Myocyte (in vitro differentiated cells): ENCODE measurements at places on chromosomes 16 and 17. TPM values are rescaled to one million over a fixed set of nuclear protein-coding genes. Genes with fewer than 3 reads are reported as not detected.

The TBC1D3G gene
- not detected in 2 replicates for total RNA-seq

The KIF2B gene
- total RNA-seq: not detected in 2 replicates

The ZNF652 gene
- 24.6 and 26.5 TPM in 2 replicates for total RNA-seq

The PLEKHH3 gene
- 49.1 and 58.6 TPM in 2 replicates for total RNA-seq

The KRT33A gene
- total RNA-seq: not detected in 2 replicates

The NOXO1 gene
- 1.1 and 3.1 TPM in 2 replicates for total RNA-seq

The RRAD gene
- total RNA-seq: 26.3 and 60.5 TPM in 2 replicates

The SDK2 gene
- not detected in 2 replicates for total RNA-seq

The FAM234A gene
- 162 and 222 TPM in 2 replicates for total RNA-seq

DNA sequence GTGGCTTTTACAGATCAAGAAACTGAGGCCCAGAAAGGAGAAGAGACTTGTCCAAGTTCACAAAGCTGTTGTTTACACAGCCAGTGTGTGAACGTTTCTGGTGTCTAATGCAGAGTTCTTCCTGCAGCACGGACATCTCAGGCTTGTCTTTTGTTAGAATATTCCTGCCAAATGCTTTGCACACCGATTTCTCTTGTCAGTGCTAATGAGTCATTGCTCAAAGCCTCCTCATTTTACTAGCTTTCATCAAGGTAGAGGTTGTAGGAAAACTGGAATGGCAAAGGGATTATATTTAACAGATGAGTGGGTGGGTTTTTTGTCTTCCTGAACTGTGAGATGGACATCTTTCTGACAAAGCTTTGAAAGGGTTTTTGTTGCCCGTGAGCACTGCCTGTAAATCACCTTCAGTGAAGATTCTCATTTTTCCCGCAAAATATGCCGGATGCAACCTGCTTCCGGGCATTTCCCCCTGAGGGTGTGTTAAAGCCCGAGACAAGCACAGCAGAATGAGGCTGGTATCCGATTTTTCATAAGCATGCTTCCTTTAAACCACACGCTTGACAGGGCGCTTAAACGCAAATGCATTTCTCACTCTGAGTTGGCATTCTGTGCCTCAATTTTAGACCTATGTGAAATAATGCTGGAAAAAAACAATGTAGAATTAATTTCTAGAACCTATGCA, 14.7 kb downstream of the PMM2 start:
- no peak for DNase-seq

DNA sequence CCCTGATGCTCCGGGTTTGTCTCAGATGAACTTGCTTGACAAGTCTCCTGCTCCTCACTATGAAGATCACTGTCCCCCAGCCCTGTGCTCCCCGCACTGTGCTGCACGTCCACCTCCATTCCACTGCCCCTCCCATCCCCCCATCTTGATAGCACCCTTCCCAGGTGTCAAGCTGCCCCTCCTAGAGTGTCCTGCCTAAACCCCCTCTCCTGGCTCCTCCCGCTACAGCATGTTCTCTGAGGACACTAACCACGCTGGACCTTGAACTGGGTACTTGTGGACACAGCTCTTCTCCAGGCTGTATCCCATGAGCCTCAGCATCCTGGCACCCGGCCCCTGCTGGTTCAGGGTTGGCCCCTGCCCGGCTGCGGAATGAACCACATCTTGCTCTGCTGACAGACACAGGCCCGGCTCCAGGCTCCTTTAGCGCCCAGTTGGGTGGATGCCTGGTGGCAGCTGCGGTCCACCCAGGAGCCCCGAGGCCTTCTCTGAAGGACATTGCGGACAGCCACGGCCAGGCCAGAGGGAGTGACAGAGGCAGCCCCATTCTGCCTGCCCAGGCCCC, 18.5 kb downstream of the DEXI start:
- DNase-seq: peak; percentile 89

DNA sequence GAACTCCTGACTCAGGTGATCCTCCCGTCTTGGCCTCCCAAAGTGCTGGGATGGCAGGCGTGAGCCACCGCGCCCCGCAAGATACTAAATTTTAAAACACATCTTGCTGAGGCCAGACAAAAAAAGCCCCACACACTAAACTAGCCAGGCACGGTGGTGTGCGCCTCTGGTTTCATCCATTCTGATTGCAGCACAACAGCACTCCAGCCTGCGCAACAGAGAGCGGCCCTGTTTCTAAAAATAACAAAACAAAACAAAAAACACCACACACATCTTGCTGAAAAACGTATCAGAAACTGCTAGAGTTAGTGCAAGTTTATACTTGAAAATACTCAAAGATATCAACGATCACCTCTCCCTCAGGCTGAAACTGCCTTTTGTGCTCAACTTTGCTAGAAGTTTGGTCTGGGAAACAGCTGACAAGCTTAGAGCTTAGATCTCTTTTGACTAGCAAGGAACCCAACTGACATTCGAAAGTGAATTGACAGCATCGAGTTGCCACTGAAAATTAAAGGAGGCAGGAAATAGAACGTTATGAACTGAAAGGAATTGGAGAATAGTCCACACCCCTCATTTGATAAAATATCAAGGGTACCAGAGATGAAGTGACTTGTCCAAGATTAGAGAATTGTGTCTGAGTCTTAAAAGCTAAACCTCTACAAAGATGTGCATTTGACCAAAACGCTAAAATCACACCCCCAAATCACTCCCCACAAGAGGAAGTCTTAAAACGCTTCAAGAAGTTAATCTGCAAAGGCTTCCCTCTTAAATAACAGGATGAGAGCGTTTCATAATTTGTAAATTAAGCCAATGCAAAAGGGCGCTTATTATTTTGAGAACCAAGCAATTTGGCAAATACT, 908 bp downstream of the COG4 start:
- DNase-seq: no peak

DNA sequence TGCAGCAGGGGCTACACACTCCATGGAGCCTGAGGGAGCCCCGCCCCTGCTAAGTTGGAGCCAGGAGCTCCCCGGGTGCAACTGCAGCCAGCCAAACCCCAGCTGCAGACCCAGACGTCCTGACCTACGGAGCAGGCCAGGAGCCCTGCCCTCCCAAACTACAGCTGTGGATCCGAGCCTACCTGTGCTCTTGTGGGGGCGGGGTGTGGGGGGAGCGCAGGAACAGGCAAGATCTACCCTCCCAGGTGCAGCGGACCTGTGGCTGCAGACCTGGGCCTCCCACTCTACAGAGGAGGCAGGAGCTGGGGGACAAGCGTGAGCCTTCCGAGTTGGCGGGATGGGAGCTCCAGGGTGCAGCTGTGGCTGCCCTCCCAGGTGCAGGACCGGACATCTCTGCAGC, 29.7 kb upstream of the MYLK3 start:
- DNase-seq: no peak

GRCh38 chr17:62696726-62697490, 69.4 kb downstream of the MRC2 start:
- DNase-seq: no peak

DNA sequence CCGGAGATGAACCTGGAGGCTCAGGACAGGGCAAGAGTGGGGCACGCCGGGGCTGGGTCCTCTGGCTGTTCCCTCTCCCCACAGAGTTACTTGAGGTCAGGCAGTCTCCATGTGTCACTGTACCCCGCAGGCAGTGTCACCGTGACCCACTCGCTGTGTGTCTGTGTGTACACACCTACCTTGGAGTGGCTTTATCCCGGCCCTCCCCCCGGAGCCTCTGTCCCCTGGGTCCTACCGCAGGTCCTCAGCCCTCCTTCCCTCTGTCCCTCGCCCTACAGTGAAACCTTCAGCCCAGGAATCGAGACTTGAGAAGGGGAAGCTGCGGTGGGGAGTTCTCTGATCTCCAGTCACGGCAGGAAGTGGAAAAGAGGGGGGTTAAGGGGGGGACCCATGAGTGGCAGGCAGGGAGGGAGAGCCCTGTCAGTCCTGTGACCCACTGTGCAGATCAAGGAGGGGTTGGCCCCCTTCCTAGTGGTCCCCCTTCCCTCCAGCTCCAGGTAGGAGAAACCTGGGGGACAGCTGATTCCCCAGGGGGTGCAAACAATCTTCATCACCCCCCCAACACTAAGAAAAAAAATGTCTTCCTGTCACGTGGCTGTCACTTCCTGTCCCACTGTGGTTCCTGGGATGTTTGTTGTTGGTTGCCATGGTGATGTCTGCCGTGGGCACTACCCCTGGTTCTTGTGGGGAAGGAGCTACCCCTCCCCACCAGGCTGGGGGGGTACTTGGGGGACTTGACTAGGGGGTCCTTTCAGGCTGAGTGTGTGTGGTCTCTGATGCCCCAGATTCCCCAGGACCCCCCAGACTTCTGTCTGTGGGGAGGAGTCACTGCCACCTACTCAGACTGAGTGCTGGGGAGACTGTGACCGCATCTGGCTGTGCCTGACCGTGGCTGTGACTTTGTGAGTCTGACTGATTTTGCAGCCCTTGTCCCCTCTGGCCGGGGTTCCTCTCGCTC, 13.7 kb downstream of the RARA start:
- DNase-seq: peak; percentile 75

- no peak for DNase-seq
Measured at GRCh38 chr17:33980193-33980592, 274.9 kb upstream of the CCL2 start.

- DNase-seq: no peak
Measured at GRCh38 chr16:2019518-2019920, at the start of gene NPW. Gene NPW, plus strand, starts transcription at chr16:2019785.

GRCh38 chr17:15496735-15497670, 29.6 kb upstream of the CDRT4 start:
- no peak for DNase-seq

DNA sequence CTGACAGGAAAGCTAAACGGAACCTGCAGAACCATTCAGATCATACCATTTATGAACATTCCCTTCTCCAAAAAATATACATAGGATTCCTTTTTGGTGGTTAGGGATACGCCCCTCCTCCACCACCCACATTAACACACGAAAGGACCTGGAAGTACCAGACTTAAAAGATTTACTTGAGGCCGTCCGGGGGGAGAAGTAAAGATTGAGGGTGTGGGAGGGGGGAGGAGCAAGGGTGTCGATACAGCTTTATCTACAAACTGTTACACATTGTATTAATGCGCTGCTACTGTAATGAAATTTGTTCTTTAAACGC, 537 bp downstream of the PALB2 start:
- no peak for DNase-seq

GRCh38 chr17:2051061-2051932, 3.6 kb upstream of the HIC1 start:
- DNase-seq: no peak

DNA sequence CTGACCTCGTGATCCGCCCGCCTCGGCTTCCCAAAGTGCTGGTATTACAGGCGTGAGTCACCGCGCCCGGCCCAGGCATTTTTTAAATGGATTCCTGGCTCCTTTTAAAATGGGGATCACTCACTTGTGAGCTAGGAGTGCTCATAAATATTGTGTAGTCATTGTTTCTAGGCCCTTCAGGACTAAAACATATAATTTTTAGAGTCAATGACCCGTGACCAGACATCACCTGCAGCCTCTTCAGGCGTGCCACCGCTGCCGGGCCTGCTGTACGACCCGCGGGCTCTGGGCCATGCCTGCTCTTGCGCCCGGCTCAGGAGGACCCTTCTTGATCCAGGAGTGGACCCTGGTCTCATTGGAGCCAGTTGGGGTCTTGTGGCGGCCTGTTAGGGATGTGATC, 30.8 kb downstream of the EFCAB5 start:
- DNase-seq: no peak

- peak; percentile 71 for DNase-seq
Measured at GRCh38 chr17:17416007-17416399, 60.8 kb upstream of the MED9 start.

- DNase-seq: peak; percentile 96
Measured at GRCh38 chr17:15462976-15463772, 4.2 kb downstream of the CDRT4 start.

- no peak for DNase-seq
Measured at GRCh38 chr17:13158494-13159240, 140.8 kb upstream of the ELAC2 start.

- peak; percentile 25 for DNase-seq
Measured at GRCh38 chr17:18319604-18320256, 4.6 kb downstream of the SMCR8 start.

GRCh38 chr16:87465879-87466278, 26.9 kb downstream of the ZCCHC14 start:
- DNase-seq: no peak

GRCh38 chr17:62713086-62713881, 85.8 kb downstream of the MRC2 start:
- no peak for DNase-seq

- no peak for DNase-seq
Measured at GRCh38 chr16:78852081-78852635, 748.4 kb downstream of the MAF start.

DNA sequence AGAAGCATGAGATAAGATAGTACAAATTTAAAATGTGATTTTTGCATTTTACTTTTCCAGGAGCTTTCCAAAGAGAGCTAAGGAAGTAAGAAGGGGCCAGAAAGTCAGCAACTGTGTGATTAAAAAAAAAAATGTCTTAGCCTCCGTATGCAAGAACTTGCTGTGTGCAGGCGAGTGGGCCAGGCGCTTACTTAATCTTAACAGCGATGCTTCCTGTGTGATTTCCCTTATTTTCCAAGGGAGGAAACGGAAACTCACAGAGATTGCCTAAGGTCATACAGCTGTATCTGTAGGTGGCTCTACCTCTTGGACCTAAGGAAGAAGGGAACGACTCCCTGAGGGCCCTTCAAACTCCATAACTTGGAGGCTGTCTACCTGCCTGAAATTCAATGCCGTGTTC, 11.1 kb downstream of the HS3ST3B1 start:
- DNase-seq: no peak

- no peak for DNase-seq
Measured at GRCh38 chr17:76581515-76581914, 4.1 kb downstream of the ST6GALNAC2 start.

DNA sequence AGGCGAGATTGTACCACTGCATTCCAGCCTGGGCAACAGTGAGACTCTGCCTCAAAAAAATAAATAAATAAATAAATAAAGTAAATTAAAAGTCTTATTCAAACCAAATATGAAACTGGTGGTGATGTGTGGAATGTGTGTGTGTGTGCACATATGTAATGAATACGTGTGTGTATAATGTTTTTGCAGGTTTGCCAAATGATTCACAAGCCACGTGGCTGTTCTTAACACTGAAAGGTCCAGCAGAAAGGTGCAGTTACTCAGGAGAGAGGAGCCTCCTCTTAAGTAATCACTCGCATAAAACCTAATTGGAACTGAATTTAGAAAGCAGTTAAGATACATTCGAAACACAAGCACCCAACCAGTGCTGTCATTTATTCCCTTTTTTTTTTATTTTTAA, 22.9 kb downstream of the GDE1 start:
- no peak for DNase-seq

GRCh38 chr16:61295311-61295710, 740.9 kb downstream of the CDH8 start:
- DNase-seq: no peak

DNA sequence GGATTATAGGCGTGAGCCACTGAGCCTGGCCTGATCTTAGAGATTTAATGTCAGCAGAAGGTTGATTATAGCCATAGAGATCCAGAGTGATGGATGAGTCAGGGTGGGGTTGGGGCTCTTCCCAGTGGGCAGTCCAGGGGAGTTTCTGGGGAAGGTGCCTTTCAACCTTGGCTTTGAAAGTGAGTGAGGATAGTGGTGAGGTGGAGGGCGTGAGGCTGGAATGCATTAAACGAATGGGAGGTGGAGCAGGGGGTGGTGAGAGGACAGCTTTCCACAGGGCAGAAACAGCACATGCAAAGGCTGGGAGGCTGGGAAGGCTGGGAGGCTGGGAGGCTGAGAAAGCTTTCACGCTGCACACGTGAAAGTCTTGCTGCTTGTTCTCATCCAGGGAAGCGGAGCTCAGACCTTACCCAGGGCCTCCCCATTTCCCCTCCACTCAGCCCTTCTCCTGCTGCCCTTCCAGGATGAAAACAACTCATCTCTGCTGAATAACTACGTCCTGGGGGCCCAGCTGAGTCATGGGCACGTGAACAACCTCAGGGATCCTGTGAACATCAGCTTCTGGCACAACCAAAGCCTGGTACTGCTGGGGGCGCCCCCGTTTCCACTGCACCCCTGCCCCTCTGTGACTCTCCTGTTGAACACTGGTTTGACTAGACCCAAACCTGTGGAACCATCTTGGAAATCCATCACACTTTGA, 22.3 kb downstream of the ADGRG5 start:
- DNase-seq: no peak
